Tibial nerve (tissue), 4 donors: ENCODE measurements at places on chromosomes 2 and 18.

GRCh38 chr2:46863882-46864281 is 51.7 kb downstream of the MCFD2 start:
- H3K27ac ChIP-seq = no peak overlapping the region
- H3K4me3 ChIP-seq = no peak overlapping the region
- H3K4me1 ChIP-seq = no peaks in the 10 kb centered on the region
- DNase-seq = no peak
- no peaks in the 10 kb centered on the region for H3K36me3 ChIP-seq
- no peaks in the 10 kb centered on the region for H3K27me3 ChIP-seq

GRCh38 chr2:85340034-85340892 is 12.5 kb upstream of the TGOLN2 start:
- H3K27me3 ChIP-seq = no peaks in the 10 kb centered on the region
- DNase-seq = no peak
- no peaks in the 10 kb centered on the region for H3K4me1 ChIP-seq
- H3K4me3 ChIP-seq = no peak overlapping the region
- H3K36me3 ChIP-seq = no peaks in the 10 kb centered on the region
- no peak overlapping the region for H3K27ac ChIP-seq

GRCh38 chr2:85259101-85259590 is 68.6 kb downstream of the TGOLN2 start:
- no peak overlapping the region for H3K4me3 ChIP-seq
- peaks cover 73% of the 10 kb centered on the region for H3K4me1 ChIP-seq

GRCh38 chr2:1910592-1911246 is 166.4 kb upstream of the PXDN start:
- peaks cover 4% of the 10 kb centered on the region for H3K4me1 ChIP-seq
- no peak for DNase-seq
- no peaks in the 10 kb centered on the region for H3K36me3 ChIP-seq
- no peak overlapping the region for H3K27ac ChIP-seq
- H3K4me3 ChIP-seq = no peak overlapping the region
- no peaks in the 10 kb centered on the region for H3K27me3 ChIP-seq

DNA sequence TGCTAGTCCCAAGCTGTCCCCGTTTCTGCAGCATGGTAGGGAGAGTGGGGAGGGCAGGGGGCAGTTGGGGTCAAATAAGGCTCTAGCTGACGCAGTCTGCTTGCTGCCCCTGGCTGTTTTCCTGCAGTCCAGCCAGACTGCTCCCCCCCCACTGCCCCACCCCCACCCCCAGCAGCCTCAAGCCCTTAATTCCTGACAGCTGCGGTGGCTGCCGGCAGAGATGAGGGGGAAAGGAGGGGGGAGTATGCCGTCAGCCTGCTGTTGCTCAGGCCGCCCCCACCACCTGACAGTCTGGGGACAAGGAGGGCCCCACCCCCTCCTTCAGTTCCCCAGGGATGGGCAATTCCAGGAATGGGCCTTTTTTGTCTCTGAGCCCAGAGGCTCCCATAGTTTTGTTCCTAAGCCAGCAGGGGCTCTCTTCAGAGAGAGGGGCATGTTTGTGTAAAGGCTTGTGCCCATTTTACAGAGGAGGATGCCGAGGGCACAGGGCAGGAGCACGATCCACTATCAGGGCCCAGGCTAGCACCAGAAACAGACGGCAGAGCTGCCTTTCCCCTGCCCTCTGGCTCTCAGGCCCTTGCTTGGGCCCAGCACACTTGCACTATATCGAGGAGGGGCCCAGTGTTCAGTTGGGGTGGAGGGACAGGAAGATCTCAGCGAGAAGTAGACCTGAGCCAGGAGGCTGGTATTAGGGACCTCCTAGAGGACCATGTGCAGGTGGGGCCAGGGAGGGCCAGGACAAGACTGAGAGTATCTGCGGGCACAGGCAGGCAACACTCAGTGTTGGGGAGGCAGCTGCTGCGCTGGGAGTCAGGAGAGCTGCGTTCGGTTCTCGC is 1.5 kb upstream of the WNT10A start:
- H3K27me3 ChIP-seq = peaks cover 74% of the 10 kb centered on the region
- H3K4me3 ChIP-seq = no peak overlapping the region
- no peaks in the 10 kb centered on the region for H3K36me3 ChIP-seq
- peaks cover 45% of the 10 kb centered on the region for H3K4me1 ChIP-seq

DNA sequence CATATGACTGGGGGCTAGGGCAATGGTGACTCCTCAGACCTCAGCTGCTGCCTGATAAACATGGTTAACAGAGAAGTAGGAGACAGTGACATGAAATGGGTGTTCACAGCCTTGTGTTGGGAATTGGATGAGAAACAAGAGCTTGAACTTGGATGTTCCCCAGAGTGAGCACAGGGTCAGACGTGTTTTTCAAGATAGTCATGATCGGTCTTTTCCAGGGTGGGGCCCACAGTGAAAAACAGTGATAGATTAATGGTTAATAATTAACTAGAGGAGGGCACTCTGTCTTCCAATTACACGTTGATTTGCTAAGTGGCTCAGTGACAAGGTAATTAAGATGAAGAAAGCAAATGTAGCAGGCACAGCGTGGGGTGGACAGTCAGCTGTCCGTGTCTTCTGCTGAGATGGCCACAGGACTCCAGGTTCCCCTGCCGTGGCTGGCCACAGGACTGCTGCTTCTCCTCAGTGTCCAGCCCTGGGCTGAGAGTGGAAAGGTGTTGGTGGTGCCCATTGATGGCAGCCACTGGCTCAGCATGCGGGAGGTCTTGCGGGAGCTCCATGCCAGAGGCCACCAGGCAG is at the start of gene UGT1A3:
UGT1A3 (plus strand) TSS at position 320 of the 579 bp plus-strand sequence; CDS start at position 405, 85 bp downstream.
- no peaks in the 10 kb centered on the region for H3K36me3 ChIP-seq
- no peaks in the 10 kb centered on the region for H3K4me1 ChIP-seq
- no peak for DNase-seq
- no peaks in the 10 kb centered on the region for H3K27me3 ChIP-seq
- no peak within 1 kb of the TSS for H3K27ac ChIP-seq

DNA sequence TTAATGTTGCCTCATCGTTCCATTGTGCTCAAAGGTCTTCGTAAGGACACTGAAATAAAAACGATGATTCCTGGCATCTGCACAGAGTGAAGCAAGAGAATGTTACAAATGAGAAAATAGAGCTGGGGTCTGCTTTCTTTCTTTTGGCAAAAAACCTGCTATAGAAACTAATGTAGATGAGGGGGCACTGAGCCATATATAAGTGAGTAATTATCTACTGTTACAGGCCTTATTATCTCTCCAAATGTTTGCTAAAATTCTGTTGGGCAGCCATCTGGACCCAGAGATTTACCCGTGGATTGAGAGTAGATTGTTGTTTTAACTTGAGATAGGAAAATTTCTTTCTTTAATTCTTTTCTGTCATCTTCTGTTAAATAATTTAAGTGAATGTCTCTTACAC is 472.5 kb upstream of the PIK3C3 start:
- no peaks in the 10 kb centered on the region for H3K4me1 ChIP-seq
- no peak for DNase-seq
- H3K27ac ChIP-seq = no peak overlapping the region

GRCh38 chr2:26068602-26069298 is 34.9 kb downstream of the RAB10 start:
- DNase-seq = no peak
- H3K4me3 ChIP-seq = no peak overlapping the region
- peak overlapping the region; percentile 47 for H3K27ac ChIP-seq
- peaks cover 6% of the 10 kb centered on the region for H3K4me1 ChIP-seq

- H3K4me1 ChIP-seq = no peaks in the 10 kb centered on the region
- no peak overlapping the region for H3K27ac ChIP-seq
- no peak for DNase-seq
- H3K36me3 ChIP-seq = no peaks in the 10 kb centered on the region
- no peaks in the 10 kb centered on the region for H3K27me3 ChIP-seq
Observed at GRCh38 chr18:58355243-58355642, 273.6 kb downstream of the ALPK2 start.

GRCh38 chr2:241300000-241300399 is 15.5 kb downstream of the HDLBP start:
- H3K27ac ChIP-seq = no peak overlapping the region
- no peak overlapping the region for H3K4me3 ChIP-seq
- peaks cover 43% of the 10 kb centered on the region for H3K4me1 ChIP-seq
- H3K36me3 ChIP-seq = peaks cover 10% of the 10 kb centered on the region

DNA sequence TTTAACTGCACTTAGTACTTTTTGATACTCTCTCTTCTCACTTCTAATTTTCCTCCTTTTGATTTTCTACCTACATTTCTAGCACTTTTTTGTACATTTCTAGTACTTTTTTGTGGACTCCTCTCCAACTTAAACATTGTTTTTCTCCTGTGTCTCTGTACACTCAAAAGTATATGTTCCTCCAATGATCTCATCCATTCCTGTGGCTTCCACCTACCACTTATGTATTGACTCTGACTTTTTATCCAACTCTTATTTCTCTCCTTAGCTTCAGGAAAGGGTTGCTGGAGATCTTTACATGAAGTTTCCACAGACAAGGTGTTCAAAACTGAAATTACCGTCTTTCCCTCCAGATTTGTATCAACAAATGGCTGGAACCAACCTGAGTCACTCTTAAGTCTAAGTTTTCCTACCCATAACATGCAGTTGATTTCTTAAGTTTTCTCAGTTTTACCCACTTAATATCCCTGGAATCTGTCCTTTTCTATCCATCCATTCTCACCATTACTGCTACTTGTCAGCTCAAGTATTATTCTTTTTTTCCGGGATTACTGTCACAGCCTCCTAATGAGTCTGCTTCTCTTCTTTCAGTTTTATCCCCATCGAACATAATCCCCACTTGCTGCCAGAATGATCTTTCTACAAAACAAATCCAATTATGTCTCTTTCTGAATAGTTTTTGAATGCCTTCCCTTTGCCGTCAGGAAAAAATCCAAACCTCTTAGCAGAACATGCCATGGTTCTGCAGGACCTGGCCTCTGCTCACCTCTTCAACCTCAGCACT is 22.6 kb upstream of the PELI1 start:
- H3K36me3 ChIP-seq = no peaks in the 10 kb centered on the region
- H3K4me1 ChIP-seq = no peaks in the 10 kb centered on the region
- H3K4me3 ChIP-seq = no peak overlapping the region
- no peak overlapping the region for H3K27ac ChIP-seq
- no peaks in the 10 kb centered on the region for H3K27me3 ChIP-seq

DNA sequence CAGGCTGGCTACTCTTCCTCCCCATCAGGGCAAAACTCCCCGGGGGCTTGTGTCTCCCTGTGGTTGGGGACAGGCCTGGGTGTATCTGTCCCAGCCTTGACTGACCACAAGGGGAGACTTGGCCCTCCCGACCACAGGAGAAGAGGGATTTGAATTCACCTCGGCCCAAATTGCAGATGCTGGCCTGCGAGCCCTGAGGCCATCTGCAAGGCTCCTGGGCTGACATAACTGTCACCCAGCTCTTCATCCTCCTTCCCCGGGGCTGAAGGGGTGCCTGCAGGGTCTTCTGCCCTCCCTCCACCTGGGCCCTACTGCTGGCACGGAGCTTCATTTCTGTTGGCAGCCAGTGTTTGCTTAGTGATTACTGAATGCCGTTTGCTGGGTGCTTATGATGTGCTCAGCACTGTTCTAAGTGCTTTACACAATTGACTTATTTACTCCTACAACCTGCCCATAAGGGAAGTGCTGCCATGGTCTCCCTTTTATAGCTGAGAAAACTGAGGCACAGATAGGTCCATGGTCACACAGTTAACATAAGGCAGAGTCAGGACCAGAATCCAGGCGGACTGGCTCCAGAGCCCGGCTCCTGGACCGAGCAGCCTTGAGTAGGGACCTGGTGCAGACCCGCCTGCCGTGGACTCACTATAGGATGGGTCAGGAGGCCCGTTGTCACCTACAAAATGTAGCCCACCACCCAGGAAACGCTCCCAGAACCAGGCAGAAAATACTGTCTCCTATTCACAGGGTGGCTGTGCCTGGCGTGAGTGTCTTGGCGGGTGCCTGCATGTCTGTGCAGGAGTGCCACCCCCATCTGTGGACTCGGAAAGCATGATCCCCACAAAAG is 18.9 kb downstream of the STEAP3 start:
- H3K27ac ChIP-seq = no peak overlapping the region
- no peak for DNase-seq
- H3K36me3 ChIP-seq = no peaks in the 10 kb centered on the region
- no peak overlapping the region for H3K4me3 ChIP-seq
- H3K4me1 ChIP-seq = no peaks in the 10 kb centered on the region

- H3K27ac ChIP-seq = peak overlapping the region; percentile 45
- H3K36me3 ChIP-seq = peaks cover 14% of the 10 kb centered on the region
- H3K4me1 ChIP-seq = no peaks in the 10 kb centered on the region
- H3K27me3 ChIP-seq = no peaks in the 10 kb centered on the region
- DNase-seq = no peak
Observed at GRCh38 chr18:13520306-13520705, 206.1 kb downstream of the FAM210A start.

GRCh38 chr2:201208563-201209252 is 25.8 kb downstream of the CASP10 start:
- DNase-seq = peak; percentile 35
- no peaks in the 10 kb centered on the region for H3K36me3 ChIP-seq
- H3K4me1 ChIP-seq = no peaks in the 10 kb centered on the region
- H3K27ac ChIP-seq = no peak overlapping the region

DNA sequence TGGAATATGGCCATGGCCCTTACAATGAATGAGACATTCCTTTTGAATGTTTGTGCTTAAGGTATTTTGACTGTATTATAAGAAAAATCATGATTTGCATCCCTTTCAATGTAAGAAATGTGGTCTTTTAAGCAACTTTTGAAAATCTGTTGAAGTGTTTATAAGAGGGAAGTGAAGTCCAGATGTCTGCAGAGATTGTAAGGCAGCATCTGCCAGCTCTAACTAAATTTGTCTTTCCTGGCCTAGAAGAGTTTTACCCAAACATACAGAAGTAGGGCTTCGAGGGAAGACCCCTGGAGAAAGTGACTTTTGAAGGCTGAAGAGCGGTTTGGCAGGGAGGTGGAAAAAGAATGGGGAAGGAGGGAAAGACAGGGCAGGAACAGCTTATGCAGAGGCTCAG is 12.2 kb downstream of the EML6 start:
- H3K27ac ChIP-seq = no peak overlapping the region
- no peaks in the 10 kb centered on the region for H3K27me3 ChIP-seq
- no peak overlapping the region for H3K4me3 ChIP-seq

- no peaks in the 10 kb centered on the region for H3K36me3 ChIP-seq
- H3K4me3 ChIP-seq = no peak overlapping the region
- no peak overlapping the region for H3K27ac ChIP-seq
- no peaks in the 10 kb centered on the region for H3K4me1 ChIP-seq
Observed at GRCh38 chr2:153291718-153292117, 186.8 kb downstream of the RPRM start.

- DNase-seq = no peak
- no peak overlapping the region for H3K4me3 ChIP-seq
- no peak overlapping the region for H3K27ac ChIP-seq
Observed at GRCh38 chr18:59881728-59882656, 17.8 kb upstream of the PMAIP1 start.

DNA sequence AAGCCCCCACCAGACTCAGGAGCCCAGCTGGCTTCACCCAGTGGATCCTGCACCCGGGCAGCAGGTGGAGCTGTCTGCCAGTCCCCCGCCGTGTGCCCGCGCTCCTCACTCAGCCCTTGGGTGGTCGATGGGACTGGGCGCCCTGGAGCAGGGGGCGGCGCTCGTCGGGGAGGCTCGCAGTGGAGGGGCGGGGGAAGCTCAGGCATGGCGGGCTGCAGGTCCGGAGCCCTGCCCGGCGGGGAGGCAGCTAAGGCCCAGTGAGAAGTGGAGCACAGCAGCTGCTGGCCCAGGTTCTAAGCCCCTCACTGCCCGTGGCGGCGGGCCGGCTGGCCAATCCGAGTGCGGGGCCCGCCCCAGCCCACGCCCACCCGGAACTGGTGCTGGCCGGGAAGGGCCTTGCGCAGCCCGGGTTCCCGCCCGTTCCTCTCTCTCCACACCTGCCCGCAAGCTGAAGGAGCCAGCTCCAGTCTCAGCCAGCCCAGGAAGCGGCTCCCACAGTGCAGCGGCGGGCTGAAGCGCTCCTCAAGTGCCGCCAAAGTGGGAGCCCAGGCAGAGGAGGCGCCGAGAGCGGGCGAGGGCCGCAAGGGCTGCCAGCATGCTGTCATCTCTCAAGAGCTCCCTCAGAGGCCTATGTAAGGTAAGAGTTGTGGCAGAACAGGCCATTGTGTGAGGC is 1307.8 kb upstream of the TMEFF2 start:
- H3K4me1 ChIP-seq = no peaks in the 10 kb centered on the region
- H3K27ac ChIP-seq = no peak overlapping the region
- no peak overlapping the region for H3K4me3 ChIP-seq
- H3K36me3 ChIP-seq = no peaks in the 10 kb centered on the region
- DNase-seq = no peak
